Stimulated activated CD4-positive, alpha-beta T cell treated with anti-CD3 and anti-CD28 coated beads, Interleukin-12 subunit alpha, Interleukin-12 subunit beta, amount 100 ng/mL, for 4 hours (primary cell): ENCODE measurements at places on chromosomes 6 and 20.

GRCh38 chr6:75621846-75622245 is 20.2 kb downstream of the SENP6 start:
- no peak for DNase-seq

DNA sequence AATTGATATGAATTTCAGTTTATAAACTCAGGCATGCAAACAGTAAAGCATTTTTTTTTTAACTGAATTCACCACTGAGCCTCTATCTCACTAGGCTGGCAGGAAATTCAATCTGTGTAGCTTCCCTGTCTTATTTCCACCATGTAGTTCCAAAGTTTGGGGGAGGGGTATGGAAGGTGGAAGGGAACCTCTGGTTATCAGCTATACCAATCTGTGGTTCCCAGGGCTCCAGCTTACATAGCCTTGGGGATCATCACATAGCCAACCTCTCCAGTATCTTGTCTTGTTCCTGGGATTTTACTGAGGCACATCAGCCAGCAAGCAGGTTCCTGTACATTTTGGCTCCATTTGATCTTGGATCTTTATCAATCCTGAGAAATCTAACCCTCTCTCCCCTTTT is 15.6 kb downstream of the RAD21L1 start:
- no peak for DNase-seq

GRCh38 chr6:947235-947934 is 254.4 kb upstream of the EXOC2 start:
- no peak for DNase-seq

- DNase-seq: peak; percentile 68
These were observed 83.1 kb downstream of the IRF4 start for GRCh38 chr6:474453-475185.

GRCh38 chr6:30849903-30850651 is 34.2 kb upstream of the DDR1 start:
- no peak for DNase-seq

GRCh38 chr6:137264311-137265075 is 45.3 kb upstream of the IFNGR1 start:
- DNase-seq: no peak

- DNase-seq: no peak
These were observed 171.7 kb upstream of the MAN1A1 start for GRCh38 chr6:119521251-119521650.

GRCh38 chr20:6562111-6562510 is 205.4 kb upstream of the BMP2 start:
- no peak for DNase-seq

- DNase-seq: no peak
These were observed 4.0 kb downstream of the CITED2 start for GRCh38 chr6:139370283-139370998.

DNA sequence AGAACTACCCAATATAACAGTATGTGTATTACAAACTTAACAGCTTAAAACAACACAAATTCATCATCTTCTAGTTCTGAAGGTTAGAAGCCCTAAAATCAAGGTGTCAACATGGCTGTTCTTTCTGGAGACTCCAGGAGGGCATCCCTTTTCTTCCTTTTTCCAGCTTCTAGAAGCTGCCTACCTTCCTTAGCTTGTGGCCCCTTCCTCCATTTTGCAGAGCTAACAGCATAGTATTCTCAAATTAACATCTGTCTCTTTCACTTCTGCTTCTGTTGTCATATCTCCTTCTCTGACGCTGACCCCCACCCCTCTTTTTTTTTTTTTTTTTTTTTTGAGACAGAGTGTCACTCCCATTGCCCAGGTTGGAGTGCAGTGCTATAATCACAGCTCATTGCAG is 52.8 kb upstream of the AKIRIN2 start:
- no peak for DNase-seq

- no peak for DNase-seq
These were observed 21.7 kb downstream of the VPS52 start for GRCh38 chr6:33249732-33250630.

- no peak for DNase-seq
These were observed 671 bp downstream of the EFHC1 start for GRCh38 chr6:52420668-52421358.

DNA sequence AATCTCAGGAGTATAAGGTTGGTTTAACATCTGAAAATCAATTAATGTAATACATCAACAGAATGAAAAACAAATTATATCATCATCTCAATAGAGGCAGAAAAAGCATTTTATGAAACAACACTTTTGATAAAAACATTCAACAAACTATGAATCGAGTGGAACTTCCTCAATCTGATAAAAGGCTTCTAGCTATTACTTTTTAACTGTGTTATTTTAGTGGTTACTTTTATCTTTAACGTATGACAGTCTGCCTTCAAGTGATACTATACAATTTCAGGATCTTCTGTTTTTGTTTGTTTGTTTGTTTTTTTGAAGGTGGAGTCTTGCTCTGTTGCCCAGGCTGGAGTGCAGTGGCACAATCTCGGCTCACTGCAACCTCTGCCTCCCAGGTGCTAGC is 73.7 kb downstream of the ZFAND3 start:
- DNase-seq: no peak
